Aorta (tissue), 5 donors: ENCODE measurements at places on chromosomes 1 and 21. TPM values are rescaled to one million over a fixed set of nuclear protein-coding genes. Genes with fewer than 3 reads are reported as not detected.

DNA sequence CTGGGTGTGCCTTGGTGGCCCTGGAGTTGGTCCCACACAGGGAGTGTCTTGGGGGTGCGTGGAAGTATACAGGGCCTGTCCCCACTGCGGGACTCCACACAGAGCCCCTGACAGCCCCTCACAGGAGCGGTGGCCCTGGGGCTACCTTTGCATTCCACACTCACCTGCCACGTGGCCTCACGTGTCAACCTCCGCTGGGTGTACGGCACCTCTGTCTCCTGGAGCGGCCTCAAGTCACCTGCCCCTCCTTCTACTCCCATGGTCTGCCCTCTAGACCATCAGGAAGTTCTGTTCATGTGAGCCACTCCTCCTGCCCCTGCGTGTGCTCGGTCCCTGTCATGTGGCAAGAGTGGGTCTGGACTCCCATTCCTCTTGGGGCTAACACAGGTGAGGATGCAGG lies 58.6 kb downstream of the FAAP20 start:
- no peak overlapping the region for H3K27ac ChIP-seq
- peak; percentile 43 for DNase-seq
- no peak overlapping the region for H3K4me3 ChIP-seq
- H3K36me3 ChIP-seq, result no peaks in the 10 kb centered on the region
- no peaks in the 10 kb centered on the region for H3K4me1 ChIP-seq

DNA sequence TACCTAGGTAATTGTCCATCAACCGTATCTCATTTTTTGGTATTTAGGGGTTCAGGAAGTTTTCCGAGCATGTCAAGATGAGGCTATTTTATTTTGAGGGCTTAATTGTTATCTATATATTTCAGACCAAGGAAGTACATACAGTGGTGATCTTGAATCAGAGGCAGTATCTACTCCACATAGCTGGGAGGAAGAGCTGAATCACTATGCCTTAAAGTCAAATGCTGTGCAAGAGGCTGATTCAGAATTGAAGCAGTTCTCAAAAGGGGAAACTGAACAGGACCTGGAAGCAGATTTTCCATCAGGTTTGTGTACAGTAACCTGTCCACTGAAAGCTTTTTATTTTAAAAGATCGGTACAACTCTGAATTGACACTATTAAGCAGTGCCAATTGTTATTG lies 130.2 kb downstream of the ZMYM4 start:
- no peak for DNase-seq
- H3K27ac ChIP-seq, result no peak overlapping the region
- peaks cover 6% of the 10 kb centered on the region for H3K36me3 ChIP-seq
- H3K4me1 ChIP-seq, result no peaks in the 10 kb centered on the region
- H3K4me3 ChIP-seq, result no peak overlapping the region

- H3K4me1 ChIP-seq, result no peaks in the 10 kb centered on the region
- H3K4me3 ChIP-seq, result peak overlapping the region; percentile 73
- H3K27me3 ChIP-seq, result no peaks in the 10 kb centered on the region
- H3K27ac ChIP-seq, result peak overlapping the region; percentile 31
These were observed 669 bp downstream of the XPR1 start for GRCh38 chr1:180632326-180633056.

DNA sequence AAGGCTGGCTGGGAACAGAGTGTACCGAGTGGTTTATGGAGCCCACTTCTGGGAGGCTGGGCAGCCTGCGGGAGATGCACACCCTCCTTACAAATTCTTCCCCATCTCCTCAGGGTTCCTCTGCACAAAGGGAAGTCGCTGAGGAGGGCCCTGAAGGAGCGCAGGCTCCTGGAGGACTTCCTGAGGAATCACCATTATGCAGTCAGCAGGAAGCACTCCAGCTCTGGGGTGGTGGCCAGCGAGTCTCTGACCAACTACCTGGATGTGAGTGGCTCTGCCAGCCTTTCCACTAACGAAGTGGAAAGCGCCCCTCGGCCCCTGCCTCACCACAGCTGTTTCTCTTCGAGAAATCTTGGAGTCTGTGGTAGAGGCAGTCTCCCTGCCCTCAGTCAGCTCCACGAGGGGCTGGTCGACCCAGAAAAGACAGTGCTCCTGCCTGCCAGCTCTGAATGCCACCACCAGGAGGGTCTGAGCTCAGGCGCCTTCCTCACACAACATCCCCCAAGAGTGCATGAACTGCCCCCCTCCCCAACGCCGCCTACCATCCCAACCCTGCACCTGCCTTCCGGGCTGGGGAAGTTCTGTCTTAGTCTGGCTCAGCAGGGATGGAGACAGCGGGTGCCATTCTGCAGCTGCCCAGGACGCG lies 31.8 kb downstream of the PROK1 start:
- no peak for DNase-seq
- H3K36me3 ChIP-seq, result no peaks in the 10 kb centered on the region
- H3K4me1 ChIP-seq, result no peaks in the 10 kb centered on the region
- H3K27me3 ChIP-seq, result no peaks in the 10 kb centered on the region

DNA sequence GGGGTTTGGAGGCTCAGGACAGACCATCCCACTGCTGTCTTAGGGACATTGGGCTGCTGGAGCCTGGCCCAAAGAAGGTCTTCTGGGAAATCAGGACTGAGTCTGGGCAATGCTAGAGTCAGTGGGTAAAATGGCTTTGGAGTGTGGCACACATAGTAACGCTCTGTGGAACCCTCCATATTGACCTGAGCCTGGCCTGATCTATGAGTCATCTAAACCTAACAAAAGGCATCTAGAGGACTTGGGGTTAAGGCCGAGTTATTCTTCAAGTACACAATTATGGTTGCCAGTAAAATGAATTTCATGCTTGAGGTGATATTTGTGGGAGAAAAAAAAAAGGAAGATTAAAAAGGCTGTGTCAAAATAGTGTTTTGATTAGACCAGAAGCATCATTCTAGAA lies 77.7 kb downstream of the ST6GALNAC5 start:
- H3K36me3 ChIP-seq, result no peaks in the 10 kb centered on the region
- no peak overlapping the region for H3K27ac ChIP-seq
- no peaks in the 10 kb centered on the region for H3K27me3 ChIP-seq
- H3K4me3 ChIP-seq, result no peak overlapping the region
- no peak for DNase-seq
- H3K4me1 ChIP-seq, result no peaks in the 10 kb centered on the region

DNA sequence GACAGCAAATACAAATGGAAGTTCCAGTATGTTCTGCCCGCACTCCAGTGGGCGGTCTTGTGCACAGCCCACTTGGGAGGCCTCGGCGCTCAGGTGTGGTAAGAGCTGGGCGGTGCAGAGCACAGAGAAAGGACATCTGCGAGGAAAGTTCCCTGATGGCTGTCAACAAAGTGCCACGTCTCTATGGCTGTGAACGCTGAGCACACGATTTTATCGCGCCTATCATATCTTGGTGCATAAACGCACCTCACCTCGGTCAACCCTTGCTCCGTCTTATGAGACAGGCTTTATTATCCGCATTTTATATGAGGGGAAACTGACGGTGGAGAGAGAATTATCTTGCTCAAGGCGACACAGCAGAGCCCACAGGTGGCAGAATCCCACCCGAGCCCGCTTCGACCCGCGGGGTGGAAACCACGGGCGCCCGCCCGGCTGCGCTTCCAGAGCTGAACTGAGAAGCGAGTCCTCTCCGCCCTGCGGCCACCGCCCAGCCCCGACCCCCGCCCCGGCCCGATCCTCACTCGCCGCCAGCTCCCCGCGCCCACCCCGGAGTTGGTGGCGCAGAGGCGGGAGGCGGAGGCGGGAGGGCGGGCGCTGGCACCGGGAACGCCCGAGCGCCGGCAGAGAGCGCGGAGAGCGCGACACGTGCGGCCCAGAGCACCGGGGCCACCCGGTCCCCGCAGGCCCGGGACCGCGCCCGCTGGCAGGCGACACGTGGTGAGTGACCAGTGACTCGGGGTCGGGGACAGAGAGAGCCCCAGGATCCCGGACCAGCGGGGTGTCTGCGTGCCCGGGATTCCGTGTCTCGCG lies at the start of gene IL12RB2:
TSS of gene IL12RB2 (plus strand) at position 623 of the 810 bp plus-strand sequence. CDS start 12,496 bp downstream, outside the sequence.
- no peak within 1 kb of the TSS for H3K27ac ChIP-seq
- no peaks in the 10 kb centered on the region for H3K4me1 ChIP-seq
- peak within 1 kb of the TSS; percentile 46 for H3K4me3 ChIP-seq

DNA sequence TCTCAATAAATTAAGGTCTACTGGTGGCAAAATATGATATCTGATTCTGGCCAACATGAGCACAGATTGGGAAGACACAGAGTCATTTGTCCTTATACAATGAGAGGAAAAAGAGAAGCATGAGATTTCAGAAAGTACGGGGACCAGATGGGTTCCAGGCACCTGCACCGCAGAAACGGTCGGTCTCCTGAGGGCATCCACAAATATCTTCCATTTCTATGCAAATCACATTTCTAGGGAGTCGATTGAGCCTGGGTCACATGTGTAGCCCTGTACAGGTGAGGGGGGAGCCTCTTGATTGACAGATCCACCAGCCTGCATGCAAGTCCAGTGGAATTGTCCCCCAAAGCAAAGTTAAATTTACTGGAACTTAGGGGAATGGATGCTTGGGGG lies 415.6 kb downstream of the NPHP4 start:
- H3K4me3 ChIP-seq, result no peak overlapping the region
- no peaks in the 10 kb centered on the region for H3K4me1 ChIP-seq
- H3K27ac ChIP-seq, result no peak overlapping the region
- H3K27me3 ChIP-seq, result no peaks in the 10 kb centered on the region
- no peak for DNase-seq
- no peaks in the 10 kb centered on the region for H3K36me3 ChIP-seq

GRCh38 chr1:172460887-172461315 lies 17.0 kb upstream of the PIGC start:
- no peaks in the 10 kb centered on the region for H3K4me1 ChIP-seq
- no peaks in the 10 kb centered on the region for H3K36me3 ChIP-seq
- H3K4me3 ChIP-seq, result no peak overlapping the region
- no peak for DNase-seq
- no peaks in the 10 kb centered on the region for H3K27me3 ChIP-seq
- H3K27ac ChIP-seq, result no peak overlapping the region

DNA sequence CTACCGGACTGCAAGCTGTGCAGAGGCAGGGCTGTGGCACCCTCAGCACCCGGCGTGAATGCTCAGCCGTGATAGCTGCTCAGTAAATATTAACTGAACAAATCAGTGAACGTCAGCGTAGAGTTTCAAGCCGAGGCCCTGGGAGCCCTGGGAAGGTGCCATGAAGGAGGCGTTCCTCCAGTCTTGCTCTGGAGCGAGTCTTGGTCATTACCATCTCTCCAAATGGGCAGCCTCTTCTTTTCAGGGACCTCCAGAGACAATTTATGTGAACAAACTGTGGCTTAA lies 449.2 kb downstream of the CAMTA1 start:
- no peaks in the 10 kb centered on the region for H3K36me3 ChIP-seq
- DNase-seq, result no peak

DNA sequence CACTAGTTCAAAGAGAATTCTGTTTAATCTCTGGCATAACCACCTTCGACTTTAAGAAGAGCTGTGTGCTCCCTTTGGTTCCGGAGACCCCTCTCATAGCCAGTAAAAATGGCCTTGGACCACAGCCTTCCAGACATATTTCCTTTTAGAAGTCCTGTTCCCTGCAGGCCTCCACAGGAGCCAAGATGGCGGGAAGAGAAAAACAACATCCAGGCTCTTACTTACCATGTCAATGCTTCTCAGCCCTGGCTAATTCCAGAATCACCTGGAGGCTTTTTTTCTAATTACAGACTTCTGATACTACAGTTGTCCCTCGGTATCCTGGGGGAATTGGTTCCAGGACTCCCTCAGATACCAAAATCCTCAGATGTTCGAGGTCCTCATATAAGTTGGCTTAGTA lies 362.5 kb downstream of the PBX1 start:
- H3K27ac ChIP-seq, result no peak overlapping the region
- H3K36me3 ChIP-seq, result no peaks in the 10 kb centered on the region
- no peak for DNase-seq
- H3K27me3 ChIP-seq, result no peaks in the 10 kb centered on the region
- H3K4me3 ChIP-seq, result no peak overlapping the region

- no peak overlapping the region for H3K27ac ChIP-seq
- H3K36me3 ChIP-seq, result no peaks in the 10 kb centered on the region
- no peaks in the 10 kb centered on the region for H3K4me1 ChIP-seq
- no peak overlapping the region for H3K4me3 ChIP-seq
These were observed 58.4 kb downstream of the KLHDC7A start for GRCh38 chr1:18539171-18539570.

GRCh38 chr1:214363386-214363785 lies 82.4 kb downstream of the SMYD2 start:
- H3K4me1 ChIP-seq, result no peaks in the 10 kb centered on the region
- H3K4me3 ChIP-seq, result no peak overlapping the region
- H3K36me3 ChIP-seq, result no peaks in the 10 kb centered on the region
- no peak for DNase-seq
- H3K27me3 ChIP-seq, result no peaks in the 10 kb centered on the region

DNA sequence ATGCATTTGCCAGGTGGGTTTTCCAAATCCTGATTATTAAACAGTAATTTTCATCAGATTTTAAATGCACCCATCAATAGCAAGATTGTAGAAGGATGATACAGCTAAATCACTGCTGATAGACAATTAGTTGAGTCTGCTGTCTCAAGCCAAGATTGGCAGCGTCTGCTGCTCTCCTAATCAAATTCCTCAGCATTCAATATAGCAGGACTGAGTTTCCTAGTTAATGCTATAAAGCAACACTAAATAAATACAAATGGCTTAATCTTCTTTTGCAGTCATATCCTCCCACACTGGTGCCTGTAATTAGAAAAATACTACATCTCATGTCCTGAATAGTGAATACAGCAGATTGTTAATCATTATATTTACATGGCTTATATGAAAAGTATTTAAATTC lies 1028.8 kb downstream of the ADGRL2 start:
- no peak for DNase-seq
- H3K27ac ChIP-seq, result no peak overlapping the region
- H3K27me3 ChIP-seq, result no peaks in the 10 kb centered on the region
- no peak overlapping the region for H3K4me3 ChIP-seq
- no peaks in the 10 kb centered on the region for H3K4me1 ChIP-seq

GRCh38 chr1:46183926-46184557 lies 7.8 kb upstream of the P3R3URF start:
- H3K4me1 ChIP-seq, result no peaks in the 10 kb centered on the region
- no peak overlapping the region for H3K4me3 ChIP-seq
- peak overlapping the region; percentile 72 for H3K27ac ChIP-seq
- no peaks in the 10 kb centered on the region for H3K27me3 ChIP-seq
- peak; percentile 59 for DNase-seq
- H3K36me3 ChIP-seq, result peaks cover 5% of the 10 kb centered on the region

- no peaks in the 10 kb centered on the region for H3K36me3 ChIP-seq
- no peak overlapping the region for H3K27ac ChIP-seq
- DNase-seq, result no peak
- H3K27me3 ChIP-seq, result no peaks in the 10 kb centered on the region
- H3K4me1 ChIP-seq, result no peaks in the 10 kb centered on the region
- H3K4me3 ChIP-seq, result no peak overlapping the region
These were observed 1.4 kb upstream of the KRTAP10-2 start for GRCh38 chr21:44552681-44553080.

PLA2G2C gene
- 0.81 TPM for total RNA-seq

FMO5 gene
- 5.8 TPM for total RNA-seq

CYP4B1 gene
- 3.4 TPM for total RNA-seq

SYT11 gene
- 49.5 TPM for total RNA-seq

AK5 gene
- 0.71 TPM for total RNA-seq

PHC2 gene
- total RNA-seq, result 156 TPM
